Right atrium auricular region (tissue), 2 donors: ENCODE measurements at places on chromosomes 6 and 20. TPM values are rescaled to one million over a fixed set of nuclear protein-coding genes. Genes with fewer than 3 reads are reported as not detected.

DNA sequence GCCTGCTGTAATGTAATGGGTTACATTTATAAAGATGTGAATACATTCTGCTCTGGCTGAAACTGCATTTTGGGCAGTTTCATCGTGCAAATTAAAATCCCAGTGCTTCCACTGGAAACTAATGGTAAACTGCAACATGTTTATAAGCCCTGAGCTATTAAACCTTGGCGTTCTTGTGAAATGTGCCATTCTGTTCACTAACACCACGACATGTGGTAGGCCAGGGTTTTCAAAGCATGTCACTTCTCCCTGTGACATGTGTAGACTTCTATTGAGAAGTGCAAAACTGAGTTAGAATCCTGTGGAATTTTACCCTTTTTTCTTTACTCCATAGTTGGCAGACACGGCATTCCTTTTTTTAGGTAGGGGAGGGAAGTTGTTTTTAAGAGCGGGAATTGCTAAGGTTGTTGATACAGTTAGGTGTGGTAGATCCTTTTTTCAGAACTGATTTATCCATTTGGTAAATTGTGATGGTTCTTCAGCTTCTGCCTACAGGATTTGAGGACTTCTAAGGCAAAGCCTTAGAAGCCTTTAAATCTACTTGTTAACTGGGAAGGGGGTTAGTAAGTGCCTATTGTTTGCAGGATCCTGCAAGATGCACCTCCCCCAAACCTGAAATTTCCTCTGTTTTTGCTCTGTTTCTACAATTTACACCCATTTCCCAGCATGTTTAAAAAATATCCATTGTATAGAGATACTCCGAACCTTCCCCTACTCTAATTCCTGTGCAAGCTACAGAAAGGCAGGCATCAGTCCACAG is 4.2 kb downstream of the SASH1 start:
- H3K27me3 ChIP-seq: no peaks in the 10 kb centered on the region
- no peak for DNase-seq
- H3K4me1 ChIP-seq: no peaks in the 10 kb centered on the region
- peak overlapping the region; percentile 21 for H3K27ac ChIP-seq
- H3K36me3 ChIP-seq: peaks cover 6% of the 10 kb centered on the region

DNA sequence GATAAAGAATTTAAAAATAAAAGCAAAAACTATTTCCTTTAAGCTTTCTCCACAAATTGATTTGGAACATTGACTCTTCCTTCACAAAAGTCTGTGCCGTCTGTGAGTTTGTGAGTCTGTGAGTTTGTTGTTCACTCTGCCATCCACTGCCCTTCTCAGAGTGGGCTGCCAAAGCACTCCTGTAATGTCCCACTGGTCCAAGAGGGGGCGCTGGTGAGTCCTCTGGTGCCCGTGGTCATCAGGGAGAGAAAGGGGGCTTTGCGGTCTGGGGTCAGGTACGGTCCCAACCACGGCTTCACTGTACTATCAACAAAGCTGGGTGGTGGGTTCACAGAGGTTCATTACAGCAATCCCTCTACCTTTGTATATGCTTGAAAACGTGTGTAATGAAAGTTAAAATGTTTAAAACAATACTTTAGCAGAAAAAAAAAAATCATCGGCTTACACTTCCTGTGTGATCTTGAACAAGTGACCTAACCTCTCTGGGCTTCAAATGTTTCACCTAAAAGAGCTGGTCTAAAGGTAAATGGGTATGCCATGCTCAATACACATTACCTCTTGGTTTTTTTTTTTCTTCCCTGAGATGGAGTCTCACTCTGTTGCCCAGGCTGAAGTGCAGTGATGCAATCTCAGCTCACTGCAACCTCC is 5.6 kb upstream of the ANKRD60 start:
- DNase-seq: no peak
- H3K4me3 ChIP-seq: no peak overlapping the region
- H3K27ac ChIP-seq: no peak overlapping the region
- H3K27me3 ChIP-seq: no peaks in the 10 kb centered on the region

The CPNE5 gene
- 47.4 TPM for total RNA-seq

The TRIM10 gene
- total RNA-seq: not detected

- H3K27ac ChIP-seq: no peak overlapping the region
- H3K36me3 ChIP-seq: no peaks in the 10 kb centered on the region
- DNase-seq: no peak
- no peak overlapping the region for H3K4me3 ChIP-seq
- no peaks in the 10 kb centered on the region for H3K27me3 ChIP-seq
Observed at GRCh38 chr6:81696524-81696923, 56.0 kb downstream of the TENT5A start.

The NRN1 gene
- total RNA-seq: 7.5 TPM

GRCh38 chr6:24699521-24700359 is 19.2 kb downstream of the C6orf62 start:
- DNase-seq: no peak
- peaks cover 28% of the 10 kb centered on the region for H3K36me3 ChIP-seq
- H3K27ac ChIP-seq: no peak overlapping the region
- no peaks in the 10 kb centered on the region for H3K4me1 ChIP-seq
- no peak overlapping the region for H3K4me3 ChIP-seq

The VAPB gene
- total RNA-seq: 20.2 TPM

DNA sequence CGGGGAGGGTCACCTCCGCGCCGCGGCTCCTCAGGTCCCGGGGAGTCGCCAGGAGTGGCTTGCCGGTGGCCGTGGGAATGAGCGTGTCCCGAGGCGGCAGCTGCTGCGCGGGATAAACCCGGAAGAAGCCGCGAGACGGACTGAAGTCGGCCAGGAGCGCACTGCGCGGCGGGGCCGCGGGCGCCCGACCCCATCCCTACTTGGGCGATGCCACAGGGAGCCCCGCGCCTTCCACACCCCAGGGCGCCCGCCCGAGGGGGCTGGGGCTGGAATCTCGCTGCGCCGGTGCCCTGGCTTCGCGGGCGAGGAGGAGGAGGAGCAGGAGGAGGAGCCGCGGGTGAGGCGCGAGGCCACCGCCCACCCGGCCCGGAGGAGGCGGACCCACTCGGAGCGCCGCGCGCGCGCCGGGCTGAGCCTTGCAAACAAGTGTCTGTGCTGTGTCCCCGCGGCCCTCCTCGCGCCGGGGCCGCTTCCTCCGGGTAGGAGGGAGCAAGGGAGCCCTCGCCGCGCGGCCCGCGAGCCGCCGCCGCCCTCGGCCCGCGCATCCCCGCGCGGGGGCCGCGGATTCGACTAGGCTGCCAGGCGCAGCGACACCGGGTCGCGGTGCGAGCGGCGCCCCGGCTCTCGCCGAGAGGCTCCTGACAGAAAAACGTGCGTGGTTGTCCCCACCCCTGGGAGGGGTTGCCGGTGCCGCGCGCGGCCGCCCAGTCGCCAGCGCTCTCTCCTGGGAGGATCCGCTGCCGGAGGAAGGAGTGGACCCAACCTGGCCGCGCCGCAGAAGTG is at the start of gene ZDHHC14:
ZDHHC14 (plus strand) TSS at position 412 of the 783 bp plus-strand sequence.
- peak within 1 kb of the TSS; percentile 96 for H3K4me3 ChIP-seq
- peak; percentile 93 for DNase-seq
- no peaks in the 10 kb centered on the region for H3K27me3 ChIP-seq
- no peaks in the 10 kb centered on the region for H3K4me1 ChIP-seq

The PRDM13 gene
- not detected for total RNA-seq

GRCh38 chr6:29827579-29828470 is at the start of gene HLA-G:
Gene HLA-G, plus strand, starts transcription at chr6:29827825. Its CDS starts 20 bp downstream, at chr6:29827845.
- peak within 1 kb of the TSS; percentile 41 for H3K4me3 ChIP-seq
- no peaks in the 10 kb centered on the region for H3K4me1 ChIP-seq
- H3K36me3 ChIP-seq: no peaks in the 10 kb centered on the region
- peaks cover 6% of the 10 kb centered on the region for H3K27me3 ChIP-seq
- no peak for DNase-seq

DNA sequence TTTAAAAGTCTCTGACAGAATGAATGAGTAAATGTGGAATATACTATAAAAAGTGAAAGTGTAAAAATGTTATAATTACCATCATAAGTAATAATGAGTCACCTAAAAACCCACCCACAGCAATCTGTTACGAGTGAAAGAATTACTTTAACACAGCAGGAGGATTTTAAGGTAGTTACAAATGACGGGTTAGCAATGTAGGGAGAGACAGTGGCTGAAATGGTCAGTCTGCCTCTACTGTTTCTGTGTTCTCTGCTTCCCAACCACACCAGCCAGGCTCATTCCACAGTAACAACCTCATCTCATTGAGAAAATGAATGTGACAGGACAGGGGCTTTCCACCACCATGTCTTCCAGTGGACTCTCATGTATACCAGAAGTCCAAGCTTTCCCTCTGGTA is 124.4 kb upstream of the KCNK16 start:
- no peaks in the 10 kb centered on the region for H3K27me3 ChIP-seq
- H3K27ac ChIP-seq: no peak overlapping the region
- no peaks in the 10 kb centered on the region for H3K36me3 ChIP-seq
- DNase-seq: no peak

The TRAPPC3L gene
- 0.20 TPM for total RNA-seq

DNA sequence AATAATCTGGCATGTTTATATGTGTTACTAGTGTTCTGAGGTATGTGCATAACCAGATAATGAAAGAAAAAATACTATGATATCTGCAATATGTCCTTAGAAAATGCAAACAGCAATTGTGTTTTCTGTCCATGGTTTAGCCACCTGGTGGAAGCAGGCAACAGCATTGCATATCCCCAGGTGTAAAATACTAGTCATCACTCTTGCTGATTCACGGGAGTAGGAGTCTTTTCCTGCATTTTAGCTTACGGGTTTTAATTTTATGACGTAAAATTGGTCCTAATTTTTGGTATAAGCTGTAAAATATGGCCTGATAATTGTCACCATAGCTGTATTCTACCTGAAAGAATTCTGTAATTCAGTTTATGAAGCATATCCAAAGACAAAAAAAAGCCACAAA is 2.5 kb downstream of the RNF182 start:
- peaks cover 9% of the 10 kb centered on the region for H3K27me3 ChIP-seq
- H3K36me3 ChIP-seq: no peaks in the 10 kb centered on the region
- DNase-seq: no peak
- peaks cover 20% of the 10 kb centered on the region for H3K4me1 ChIP-seq
- no peak overlapping the region for H3K27ac ChIP-seq

DNA sequence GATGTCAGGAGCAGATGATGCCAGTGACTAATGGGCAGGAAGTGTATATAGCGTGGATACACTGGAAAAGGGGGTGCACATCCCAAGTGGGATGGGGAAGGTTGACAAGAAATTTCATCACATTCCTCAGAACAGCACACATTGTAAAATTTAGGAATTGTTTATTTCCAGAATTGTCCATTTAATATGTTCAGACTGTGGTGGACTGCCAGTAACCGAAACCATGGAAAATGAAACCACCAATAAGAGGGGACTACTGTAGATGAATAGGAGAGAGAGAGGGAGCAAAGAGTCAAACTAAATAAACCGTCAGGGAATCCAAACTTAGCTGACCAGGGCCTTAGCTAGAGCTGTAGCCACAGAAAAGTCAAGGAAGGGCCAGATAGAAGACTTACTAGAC is 164.4 kb upstream of the PRDM1 start:
- H3K4me3 ChIP-seq: no peak overlapping the region
- no peak overlapping the region for H3K27ac ChIP-seq
- no peaks in the 10 kb centered on the region for H3K27me3 ChIP-seq
- no peak for DNase-seq

- H3K27me3 ChIP-seq: no peaks in the 10 kb centered on the region
- no peak for DNase-seq
- H3K36me3 ChIP-seq: no peaks in the 10 kb centered on the region
- H3K27ac ChIP-seq: no peak overlapping the region
- H3K4me3 ChIP-seq: no peak overlapping the region
- H3K4me1 ChIP-seq: no peaks in the 10 kb centered on the region
Observed at GRCh38 chr20:58571693-58572427, 56.7 kb upstream of the APCDD1L start.

GRCh38 chr20:535958-536357 is 7.6 kb downstream of the CSNK2A1 start:
- H3K27ac ChIP-seq: no peak overlapping the region
- H3K36me3 ChIP-seq: no peaks in the 10 kb centered on the region
- H3K27me3 ChIP-seq: no peaks in the 10 kb centered on the region

DNA sequence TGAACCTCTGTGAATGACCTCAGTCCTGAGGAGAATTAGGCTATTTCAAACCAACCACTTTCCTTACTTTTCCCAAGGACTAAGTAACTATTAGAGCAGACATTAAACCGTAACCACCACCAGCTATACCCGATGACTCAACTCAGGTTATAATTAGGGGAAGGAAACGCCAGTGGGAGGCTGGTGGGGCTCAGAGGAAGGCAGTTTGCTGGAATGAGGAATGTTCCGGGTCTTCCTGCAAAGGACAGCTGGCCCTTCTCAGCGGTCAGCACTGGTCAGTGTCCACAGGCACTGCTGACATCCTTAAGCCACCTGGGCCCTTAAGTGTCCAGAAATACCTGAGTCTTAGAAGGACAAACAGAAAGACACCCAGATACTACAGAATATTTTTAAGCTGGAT is 515.2 kb downstream of the MAFB start:
- H3K27ac ChIP-seq: no peak overlapping the region
- DNase-seq: no peak
- no peaks in the 10 kb centered on the region for H3K27me3 ChIP-seq
- no peaks in the 10 kb centered on the region for H3K36me3 ChIP-seq

DNA sequence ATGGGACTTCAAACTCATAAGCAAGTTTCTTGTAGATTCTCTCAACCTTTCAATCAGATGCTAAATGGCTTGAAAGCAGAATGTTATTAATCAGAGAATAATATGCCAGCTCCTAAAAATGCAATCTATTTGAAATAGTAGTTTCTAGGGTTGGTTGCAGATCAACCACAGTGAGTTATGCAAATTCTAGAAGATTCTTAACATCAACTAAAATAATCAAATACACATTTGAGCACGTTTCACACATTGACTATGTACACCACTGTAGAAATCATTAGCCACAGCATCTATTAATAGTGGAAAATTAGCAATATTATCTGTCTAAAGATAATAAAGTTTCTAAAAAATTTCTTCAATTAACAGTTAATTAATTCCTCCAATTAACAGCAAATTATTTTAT is 141.9 kb upstream of the GJE1 start:
- no peaks in the 10 kb centered on the region for H3K4me1 ChIP-seq
- no peaks in the 10 kb centered on the region for H3K27me3 ChIP-seq
- no peak overlapping the region for H3K4me3 ChIP-seq

GRCh38 chr20:47263080-47263464 is 93.4 kb downstream of the ZMYND8 start:
- H3K27me3 ChIP-seq: no peaks in the 10 kb centered on the region
- H3K27ac ChIP-seq: no peak overlapping the region
- H3K4me3 ChIP-seq: no peak overlapping the region
- H3K36me3 ChIP-seq: peaks cover 33% of the 10 kb centered on the region
- H3K4me1 ChIP-seq: no peaks in the 10 kb centered on the region

- DNase-seq: no peak
- no peaks in the 10 kb centered on the region for H3K27me3 ChIP-seq
- H3K27ac ChIP-seq: no peak overlapping the region
- no peaks in the 10 kb centered on the region for H3K4me1 ChIP-seq
Observed at GRCh38 chr6:124777863-124778262, 184.4 kb upstream of the RNF217 start.

- H3K4me3 ChIP-seq: no peak overlapping the region
- DNase-seq: no peak
- no peaks in the 10 kb centered on the region for H3K36me3 ChIP-seq
- H3K27ac ChIP-seq: no peak overlapping the region
Observed at GRCh38 chr20:53387983-53388675, 205.5 kb downstream of the ZNF217 start.
